ENCODE measurements at places on chromosomes 7 and 10. TPM values are rescaled to one million over a fixed set of nuclear protein-coding genes. Genes with fewer than 3 reads are reported as not detected.

TUBAL3 gene
- total RNA-seq: 3.3 TPM

ZC3HAV1 gene
- 42.1 TPM for total RNA-seq

LMOD2 gene
- total RNA-seq: not detected

TMEM270 gene
- not detected for total RNA-seq

SFTPA2 gene
- not detected for total RNA-seq

CALHM3 gene
- total RNA-seq: not detected

RBP3 gene
- not detected for total RNA-seq

GRCh38 chr7:29445736-29446135 lies 117.9 kb upstream of the PRR15 start:
- no peak for DNase-seq

GRCh38 chr10:15427843-15428414 lies 56.8 kb upstream of the FAM171A1 start:
- no peak for DNase-seq

DNA sequence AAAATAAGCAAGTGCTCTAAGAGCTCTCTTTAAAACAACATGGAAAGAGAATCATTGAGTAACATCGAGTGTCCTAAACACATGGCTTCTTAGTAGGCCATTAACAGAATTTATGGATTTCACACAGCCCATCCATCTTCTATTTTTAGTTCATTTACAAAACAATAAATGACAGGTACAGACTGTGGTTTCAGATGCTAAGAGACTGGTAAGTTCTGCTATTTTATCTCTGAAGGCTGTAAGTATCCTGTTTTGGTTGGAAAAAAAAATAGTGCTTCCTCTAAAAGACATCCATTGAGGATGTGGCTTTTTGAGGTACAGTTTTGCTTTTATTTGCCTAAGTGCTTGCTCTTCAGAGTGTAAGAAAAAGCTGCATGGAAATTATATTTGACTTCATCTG lies 27.4 kb upstream of the GNAI1 start:
- no peak for DNase-seq

- DNase-seq: no peak
Observed at GRCh38 chr10:70679498-70679897, 7.2 kb downstream of the ADAMTS14 start.

- no peak for DNase-seq
Observed at GRCh38 chr10:46104071-46104585, 58.1 kb upstream of the MSMB start.

DNA sequence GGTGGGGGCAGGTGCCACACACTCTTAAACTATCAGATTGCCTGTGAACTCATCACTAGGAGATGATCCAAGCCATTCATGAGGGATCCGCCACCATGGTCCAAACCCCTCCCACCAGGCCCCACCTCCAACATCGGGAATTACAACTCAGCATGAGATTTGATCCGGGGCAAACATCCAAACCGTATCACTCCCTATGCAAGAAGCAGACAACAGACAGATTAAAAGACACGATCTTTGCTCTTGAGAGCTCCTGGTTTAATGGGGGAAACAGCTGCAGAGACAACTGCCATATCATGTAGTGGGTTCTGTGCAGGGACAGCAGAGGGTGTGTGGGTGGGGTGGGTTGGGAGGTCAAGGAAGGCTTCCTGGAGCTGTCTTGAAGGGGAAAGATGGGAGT lies 123.6 kb downstream of the EMX2 start:
- no peak for DNase-seq

- DNase-seq: no peak
Observed at GRCh38 chr10:37826806-37827205, 30.6 kb downstream of the ZNF248 start.

- no peak for DNase-seq
Observed at GRCh38 chr7:78873117-78873516, 580.4 kb downstream of the MAGI2 start.

GRCh38 chr10:69220507-69220906 lies 375 bp downstream of the HKDC1 start:
- no peak for DNase-seq

GRCh38 chr7:104208421-104208780 lies 588 bp upstream of the ORC5 start:
- no peak for DNase-seq

DNA sequence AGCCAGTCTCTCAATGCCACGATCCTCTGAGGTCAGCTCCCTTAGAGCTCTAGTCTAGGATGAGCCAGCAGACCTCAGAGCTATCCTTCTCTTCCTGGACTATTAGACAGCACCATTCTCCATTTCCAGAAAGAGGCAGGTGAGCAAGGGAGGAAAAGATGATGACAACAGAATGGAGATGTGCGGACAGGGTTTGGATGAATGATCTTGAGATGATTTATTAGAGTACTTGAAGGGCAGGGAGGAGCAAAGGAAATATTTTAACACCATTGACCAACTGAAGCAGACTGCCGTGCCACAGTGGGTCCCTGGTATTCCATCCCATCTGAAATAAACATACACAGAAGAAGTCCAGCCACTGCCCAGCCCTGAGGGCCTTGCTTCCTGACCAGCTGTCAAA lies 94.3 kb downstream of the CFAP58 start:
- DNase-seq: no peak

GRCh38 chr7:83546586-83546985 lies 102.4 kb downstream of the SEMA3E start:
- DNase-seq: no peak

GRCh38 chr7:134855442-134855841 lies 76.0 kb downstream of the CALD1 start:
- DNase-seq: no peak

DNA sequence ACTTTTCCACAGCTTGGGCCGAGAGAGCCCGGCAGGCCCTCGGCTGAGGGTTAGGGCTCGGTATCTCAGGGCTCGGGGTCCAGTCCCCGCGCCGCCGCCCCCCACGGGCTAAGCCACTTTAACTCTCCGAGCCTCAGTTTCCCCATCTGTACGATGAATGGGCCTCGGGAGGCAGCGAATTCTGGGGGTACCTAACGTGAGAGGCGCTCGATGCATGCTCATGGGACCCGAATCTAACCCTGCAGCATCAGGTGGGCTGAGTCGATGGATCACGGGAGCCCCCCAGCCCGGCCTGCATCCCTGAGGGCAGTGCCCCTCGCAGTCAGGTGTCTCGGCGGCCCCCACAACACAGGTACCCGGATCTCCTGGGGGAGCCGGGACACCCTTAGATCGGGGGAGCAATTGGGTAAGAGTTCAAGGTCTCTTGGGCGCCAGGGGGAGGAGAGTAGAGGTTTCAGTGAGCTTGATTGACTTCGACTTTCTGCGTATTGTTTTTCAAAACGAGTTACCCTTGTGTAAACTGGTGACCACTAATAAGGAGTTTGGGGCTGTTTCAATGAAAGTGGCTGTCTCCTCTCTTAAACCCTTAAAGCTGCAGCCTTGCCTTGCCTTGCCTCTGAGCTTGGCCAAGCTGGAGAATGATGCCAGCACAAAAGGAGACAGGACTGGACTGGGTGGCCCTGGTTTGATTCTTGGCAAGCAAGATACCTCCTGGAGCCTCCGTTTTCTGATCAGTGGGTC lies 631 bp downstream of the POR start:
- DNase-seq: no peak

- no peak for DNase-seq
Observed at GRCh38 chr10:66591865-66592264, 334.0 kb upstream of the LRRTM3 start.

GRCh38 chr7:64667311-64667710 lies 1.4 kb downstream of the ZNF107 start:
- DNase-seq: no peak

GRCh38 chr10:59865101-59865500 lies 41.3 kb downstream of the CCDC6 start:
- no peak for DNase-seq

Measured in Peyer's patch (tissue), 4 donors.